ENCODE measurements at places on chromosomes 1 and 21. TPM values are rescaled to one million over a fixed set of nuclear protein-coding genes. Genes with fewer than 3 reads are reported as not detected.

The OR2T33 gene
- not detected for total RNA-seq

The FCGR1A gene
- 0.19 TPM for total RNA-seq

The TBX15 gene
- total RNA-seq = 1.7 TPM

The NSL1 gene
- total RNA-seq = 39.7 TPM

The MEX3A gene
- total RNA-seq = 1.2 TPM

The TIE1 gene
- 6.3 TPM for total RNA-seq

The HCRTR1 gene
- not detected for total RNA-seq

The CFH gene
- 320 TPM for total RNA-seq

The GNG12 gene
- total RNA-seq = 234 TPM

The SNAPIN gene
- total RNA-seq = 69.8 TPM

The CORT gene
- total RNA-seq = not detected

The AKR7A3 gene
- total RNA-seq = 0.28 TPM

The KCNT2 gene
- 2.8 TPM for total RNA-seq

The CTSK gene
- 24.2 TPM for total RNA-seq

Data from regular cardiac myocyte (primary cell).